HCT116 (cell line): ENCODE measurements at places on chromosomes 1 and 21. TPM values are rescaled to one million over a fixed set of nuclear protein-coding genes. Genes with fewer than 3 reads are reported as not detected.

GRCh38 chr1:91564888-91565701 lies 64.4 kb downstream of the CDC7 start:
- DNase-seq = no peak

GRCh38 chr1:245195398-245195797 lies 40.6 kb downstream of the KIF26B start:
- DNase-seq = no peak

DNA sequence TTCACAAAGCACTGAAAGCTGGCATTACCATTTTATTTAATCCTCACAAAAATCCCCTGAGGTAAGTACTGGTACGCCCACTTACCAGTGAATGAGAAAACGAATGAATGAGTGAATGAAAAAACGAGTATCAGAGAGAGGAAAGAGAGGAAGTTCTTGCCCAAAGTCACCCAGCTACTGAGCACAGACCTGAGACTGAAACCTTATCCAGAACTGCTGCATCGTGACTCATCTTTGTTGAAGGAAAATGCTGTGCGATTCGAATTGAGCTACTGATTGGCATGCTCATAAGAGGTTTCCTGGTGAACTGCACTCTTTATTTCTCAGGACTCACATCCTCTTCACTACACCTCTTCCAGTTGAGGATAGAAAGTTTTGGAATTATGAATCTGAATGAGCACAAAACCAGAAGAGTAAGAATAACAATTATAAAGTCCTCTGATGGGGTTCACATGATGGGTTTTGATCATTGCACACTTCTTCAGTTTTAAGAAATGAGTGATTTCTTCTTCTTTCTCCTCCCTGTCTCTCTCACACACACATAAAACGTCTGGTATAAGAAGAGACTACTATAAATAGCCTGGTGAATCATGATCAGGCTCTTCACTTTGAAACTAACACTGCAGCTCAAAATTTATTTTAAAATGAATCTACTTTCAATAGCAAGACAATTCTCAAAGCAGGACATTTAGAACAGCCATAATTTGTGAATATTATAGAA lies 32.1 kb downstream of the IL12RB2 start:
- DNase-seq = no peak

GRCh38 chr1:25167269-25168192 lies 64.8 kb downstream of the SYF2 start:
- peak; percentile 74 for DNase-seq

DNA sequence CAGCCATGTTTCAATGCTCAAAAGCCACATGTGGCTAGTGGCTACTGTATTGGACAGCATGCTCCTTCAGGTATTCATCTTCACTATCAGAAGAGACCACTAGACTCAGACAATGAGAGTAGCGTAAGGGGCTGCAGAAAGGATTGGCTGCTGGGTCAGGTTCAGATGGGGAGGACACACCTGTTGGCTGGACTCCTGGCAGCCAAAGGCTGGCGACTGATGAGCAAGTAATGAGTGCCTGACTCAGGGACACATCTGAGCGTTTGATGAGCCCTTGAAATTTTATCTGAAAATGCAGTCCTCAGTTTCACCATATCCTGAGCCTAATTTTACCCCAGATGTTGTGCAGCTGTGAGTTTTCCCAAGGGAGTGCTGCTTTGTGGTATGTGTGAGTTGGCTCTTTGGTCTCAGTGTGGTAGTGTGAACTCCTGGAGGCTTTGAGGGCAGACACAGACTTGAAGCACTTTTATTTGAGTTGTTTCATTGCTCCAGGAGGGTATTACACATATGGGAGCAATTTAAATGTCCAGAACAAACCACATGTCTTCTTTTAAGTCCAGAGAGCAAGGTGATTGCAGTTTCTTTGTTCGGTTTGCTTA lies 9.6 kb downstream of the ST6GALNAC3 start:
- DNase-seq = no peak

- DNase-seq = no peak
Observed at GRCh38 chr1:64323054-64323453, 119.6 kb downstream of the UBE2U start.

- DNase-seq = no peak
Observed at GRCh38 chr1:97943354-97943753, 22.5 kb upstream of the DPYD start.

- no peak for DNase-seq
Observed at GRCh38 chr1:202220733-202221132, 27.1 kb downstream of the LGR6 start.

DNA sequence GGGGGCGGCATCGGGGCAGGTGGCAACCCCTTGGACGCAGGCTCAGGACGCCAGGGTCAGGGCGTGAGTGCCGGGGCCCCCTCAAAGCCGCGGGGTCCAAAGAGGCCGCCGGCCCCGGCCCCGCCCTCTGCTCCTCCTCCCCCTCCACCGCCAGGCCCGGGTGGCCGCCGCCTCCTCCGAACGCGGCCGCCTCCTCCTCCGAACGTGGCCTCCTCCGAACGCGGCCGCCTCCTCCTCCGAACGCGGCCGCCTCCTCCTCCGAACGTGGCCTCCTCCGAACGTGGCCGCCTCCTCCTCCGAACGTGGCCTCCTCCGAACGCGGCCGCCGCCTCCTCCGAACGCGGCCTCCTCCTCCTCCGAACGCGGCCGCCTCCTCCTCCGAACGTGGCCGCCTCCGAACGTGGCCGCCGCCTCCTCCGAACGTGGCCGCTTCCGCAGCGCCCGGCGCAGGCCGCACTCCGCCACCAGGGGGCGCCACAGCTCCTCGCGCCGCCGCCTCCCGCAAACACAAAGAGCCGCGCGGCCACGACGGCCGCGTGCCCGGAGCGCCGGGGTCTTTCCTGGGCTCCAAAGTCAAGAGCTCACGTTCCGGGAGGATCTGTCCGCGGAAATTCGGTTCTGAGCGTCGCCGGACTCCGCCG lies 19.3 kb upstream of the SAMD11 start:
- DNase-seq = peak; percentile 43

- DNase-seq = no peak
Observed at GRCh38 chr1:111770916-111771315, 15.2 kb downstream of the DDX20 start.

DNA sequence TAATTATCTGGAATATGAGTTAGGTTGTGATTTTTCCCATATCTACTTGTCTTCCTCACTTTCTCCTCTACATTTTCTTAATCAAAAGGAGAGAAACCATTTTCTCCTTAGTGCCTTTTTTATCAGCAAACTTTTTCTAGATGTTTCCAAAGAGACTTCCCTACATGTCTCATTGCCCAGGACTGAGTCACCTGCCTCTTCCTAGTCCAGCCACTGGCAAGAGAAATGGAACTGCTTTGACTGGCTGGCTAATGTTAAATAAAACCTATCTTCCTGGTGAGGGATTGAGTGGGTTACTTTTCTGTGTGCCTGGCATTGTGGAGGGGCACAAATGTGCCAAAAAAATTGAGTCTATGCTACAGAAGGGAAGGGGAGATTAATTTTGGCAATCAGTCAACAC lies 52.1 kb upstream of the CD5L start:
- DNase-seq = no peak

GRCh38 chr1:56666112-56666608 lies 21.0 kb downstream of the PRKAA2 start:
- no peak for DNase-seq

DNA sequence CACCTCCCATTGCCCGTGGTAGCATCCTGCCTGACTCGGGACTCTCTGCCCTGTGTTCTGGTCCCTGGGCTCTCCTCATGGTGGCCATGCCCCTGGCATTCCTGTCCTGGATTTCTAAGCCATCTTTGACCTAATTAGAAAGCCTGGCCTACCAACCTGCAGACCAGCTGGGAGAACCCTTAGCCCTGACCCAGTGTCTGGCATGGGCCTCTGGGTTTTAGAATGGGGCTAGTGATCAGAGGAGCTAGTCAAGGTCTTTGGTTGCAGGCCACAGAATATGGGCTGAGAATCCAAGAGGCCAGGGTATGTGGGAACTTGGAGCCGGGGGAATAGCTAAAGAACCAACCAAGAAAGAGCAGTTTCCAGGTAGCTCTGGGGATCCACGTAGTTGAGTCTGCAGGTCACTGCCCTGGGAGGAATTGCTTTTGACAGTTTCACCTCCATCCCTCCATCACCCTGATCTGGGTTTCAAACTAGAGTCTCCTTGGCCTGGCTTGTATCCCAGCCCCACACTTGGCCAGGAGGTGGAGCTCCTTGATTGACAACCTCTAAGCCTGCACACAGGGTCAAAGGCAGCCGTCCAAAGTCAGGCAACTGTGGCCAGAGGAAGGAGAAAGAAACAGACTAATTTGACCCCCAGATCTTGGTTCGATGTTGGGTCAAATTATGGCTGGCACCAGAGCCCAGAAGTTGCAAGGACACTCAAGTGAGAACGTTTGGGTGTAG lies 54.7 kb upstream of the ABCG1 start:
- peak; percentile 29 for DNase-seq

- DNase-seq = no peak
Observed at GRCh38 chr1:40363721-40364120, 9.8 kb upstream of the SMAP2 start.

Gene TMOD4
- total RNA-seq = 1.8 TPM

Gene TMEM81
- 4.9 TPM for total RNA-seq

Gene OR2T29
- total RNA-seq = not detected

Gene FAM78B
- total RNA-seq = 1.4 TPM

Gene CFH
- total RNA-seq = 0.57 TPM

Gene CACHD1
- 8.4 TPM for total RNA-seq

Gene MPL
- total RNA-seq = not detected

Gene ALG14
- 5.7 TPM for total RNA-seq

Gene CLDN17
- not detected for total RNA-seq

Gene KIF17
- total RNA-seq = 2.4 TPM

Gene COL16A1
- total RNA-seq = 2.2 TPM

Gene ADAMTS1
- total RNA-seq = 0.98 TPM
